ENCODE measurements at places on chromosomes 3 and 15.
A peak's percentile ranks its signal among the peaks of the same experiment; 100 is the strongest.

DNA sequence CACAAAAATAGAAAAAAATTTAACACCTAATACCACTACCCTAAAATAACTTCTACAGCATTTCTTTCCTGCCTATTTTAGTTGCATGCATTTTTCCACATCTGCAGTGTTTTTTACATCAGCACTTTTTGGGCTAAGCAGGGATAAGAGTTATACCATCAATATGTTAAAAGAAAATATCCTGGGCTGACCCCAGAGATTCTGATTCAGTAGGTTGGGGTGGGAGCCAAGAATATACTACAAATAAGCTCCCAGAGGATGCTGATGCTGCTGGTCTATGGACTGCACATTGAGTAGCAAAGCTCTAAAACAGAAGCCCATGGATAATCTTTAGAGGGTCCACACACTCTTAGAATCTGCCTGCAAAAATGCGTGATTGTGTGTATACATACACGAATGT is 14.8 kb downstream of the FYCO1 start:
- DNase-seq: no peak

GRCh38 chr3:11350374-11350773 is 78.2 kb downstream of the ATG7 start:
- no peak for DNase-seq

GRCh38 chr3:141152801-141153678 is 78.6 kb upstream of the PXYLP1 start:
- DNase-seq: no peak

DNA sequence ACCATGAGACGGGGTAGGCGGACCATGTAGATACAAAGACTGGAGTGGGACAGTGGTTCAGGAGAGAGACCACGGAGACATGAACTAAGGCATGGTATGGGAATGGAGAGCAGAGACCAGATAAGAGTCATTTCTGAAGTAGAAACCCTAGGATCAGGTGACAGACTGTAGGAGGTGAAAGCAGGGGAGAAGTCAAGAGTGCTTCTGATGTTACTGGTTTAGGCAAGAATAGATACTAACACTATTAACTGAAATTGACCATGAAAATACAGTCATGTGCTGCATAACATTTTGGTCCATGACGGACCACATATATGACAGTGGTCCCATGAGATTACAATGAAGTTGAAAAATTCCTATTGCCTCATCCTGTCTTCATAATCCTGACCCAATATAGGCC is 41.7 kb downstream of the RASGRP1 start:
- DNase-seq: no peak

- no peak for DNase-seq
Measured at GRCh38 chr3:151501923-151502632, 41.2 kb upstream of the IGSF10 start.

DNA sequence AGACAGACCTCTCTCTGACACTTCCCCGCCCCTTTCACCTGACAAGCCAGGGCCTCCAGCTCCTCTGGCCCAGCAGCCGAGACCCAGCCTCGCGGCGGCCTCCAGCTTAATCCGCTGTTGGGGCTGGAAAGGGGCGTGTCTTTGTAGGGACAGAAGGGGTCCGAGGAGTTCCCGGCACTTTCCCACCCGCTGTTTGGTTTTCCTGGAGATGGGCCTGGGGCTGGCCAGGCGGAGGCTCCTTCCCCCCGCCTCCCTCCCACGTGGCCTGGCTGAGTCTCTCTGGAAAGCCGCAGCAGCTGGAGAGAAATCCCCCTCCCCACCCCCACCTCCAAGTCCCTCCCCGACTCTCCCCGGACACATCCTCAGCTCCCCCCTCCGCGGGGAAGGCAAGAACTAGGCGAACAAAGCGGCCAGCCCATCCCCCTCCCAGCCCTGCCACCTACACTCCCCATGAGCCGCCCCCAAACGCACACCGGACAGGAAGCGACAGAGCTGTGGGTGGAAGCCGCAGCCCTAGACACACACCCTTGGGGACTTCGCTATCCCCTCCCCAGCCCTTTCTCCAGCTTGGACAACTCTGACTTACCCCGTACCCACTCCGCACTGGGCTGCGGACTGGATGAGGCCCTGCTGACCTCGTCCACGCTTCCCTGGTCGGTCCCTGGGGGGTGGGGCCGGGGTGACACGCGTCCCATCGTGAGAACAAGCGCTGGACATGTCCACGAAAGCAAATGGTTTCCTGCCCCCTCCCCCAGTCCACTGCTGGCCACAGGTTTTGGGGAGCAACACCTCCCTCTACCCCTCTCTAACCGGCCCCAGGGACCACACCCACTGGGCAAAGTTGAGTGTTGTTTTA is 1.2 kb downstream of the IGDCC4 start:
- peak; percentile 94 for DNase-seq
